ENCODE measurements at places on chromosomes 6 and 20. TPM values are rescaled to one million over a fixed set of nuclear protein-coding genes. Genes with fewer than 3 reads are reported as not detected.

COL20A1 gene
- total RNA-seq, result under 0.01 TPM

CD109 gene
- 34.1 TPM for total RNA-seq

MAD2L1BP gene
- 30.4 TPM for total RNA-seq

HLA-DPB1 gene
- 1.8 TPM for total RNA-seq

SNAP91 gene
- not detected for total RNA-seq

CRNKL1 gene
- total RNA-seq, result 39.7 TPM

SERPINB6 gene
- total RNA-seq, result 148 TPM

OXT gene
- total RNA-seq, result not detected

PKIB gene
- total RNA-seq, result 11.1 TPM

PHACTR1 gene
- total RNA-seq, result 2.3 TPM

SLC24A3 gene
- total RNA-seq, result not detected

PACRG gene
- total RNA-seq, result 1.3 TPM

SCUBE3 gene
- 0.44 TPM for total RNA-seq

LY86 gene
- total RNA-seq, result not detected

SLC35F1 gene
- under 0.01 TPM for total RNA-seq

RNGTT gene
- 28.8 TPM for total RNA-seq

ESR1 gene
- total RNA-seq, result 1.0 TPM
